B cell (primary cell): ENCODE measurements at places on chromosomes 1 and 21.

GRCh38 chr1:48016515-48016914, 19.3 kb upstream of the TRABD2B start:
- H3K4me3 ChIP-seq: no peak overlapping the region
- no peak for DNase-seq
- H3K27me3 ChIP-seq: no peaks in the 10 kb centered on the region
- no peak overlapping the region for H3K27ac ChIP-seq
- no peaks in the 10 kb centered on the region for H3K4me1 ChIP-seq

GRCh38 chr1:109815809-109816174, 52.1 kb upstream of the EPS8L3 start:
- peaks cover 39% of the 10 kb centered on the region for H3K4me1 ChIP-seq
- no peaks in the 10 kb centered on the region for H3K27me3 ChIP-seq
- no peak overlapping the region for H3K27ac ChIP-seq
- H3K4me3 ChIP-seq: no peak overlapping the region
- H3K36me3 ChIP-seq: no peaks in the 10 kb centered on the region

- no peak overlapping the region for H3K4me3 ChIP-seq
- peaks cover 7% of the 10 kb centered on the region for H3K27me3 ChIP-seq
- H3K4me1 ChIP-seq: peaks cover 5% of the 10 kb centered on the region
- H3K36me3 ChIP-seq: no peaks in the 10 kb centered on the region
- no peak for DNase-seq
These were observed 12.7 kb upstream of the HEYL start for GRCh38 chr1:39652105-39652504.

DNA sequence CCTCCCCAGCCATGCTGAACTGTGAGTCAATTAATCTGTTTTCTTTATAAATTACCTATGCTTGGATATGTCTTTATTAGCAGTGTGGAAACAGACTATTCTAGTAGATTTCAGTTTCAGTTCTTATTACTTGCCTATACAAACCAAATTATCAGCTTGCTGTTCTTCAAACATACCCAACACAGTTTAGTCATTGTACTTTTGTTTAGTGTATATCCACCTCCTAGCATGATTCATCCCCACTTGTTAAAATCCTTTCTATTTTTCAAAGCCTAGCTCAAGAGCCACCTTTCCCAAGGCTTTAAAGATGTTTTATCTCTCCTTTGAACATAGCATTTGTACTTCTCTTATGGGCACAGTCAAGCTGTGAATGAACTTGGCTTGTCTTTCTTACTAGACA, 195.6 kb upstream of the ZRANB2 start:
- no peaks in the 10 kb centered on the region for H3K4me1 ChIP-seq
- H3K27ac ChIP-seq: no peak overlapping the region
- no peaks in the 10 kb centered on the region for H3K36me3 ChIP-seq
- H3K27me3 ChIP-seq: no peaks in the 10 kb centered on the region
